ENCODE measurements at places on chromosomes 16 and 17.

DNA sequence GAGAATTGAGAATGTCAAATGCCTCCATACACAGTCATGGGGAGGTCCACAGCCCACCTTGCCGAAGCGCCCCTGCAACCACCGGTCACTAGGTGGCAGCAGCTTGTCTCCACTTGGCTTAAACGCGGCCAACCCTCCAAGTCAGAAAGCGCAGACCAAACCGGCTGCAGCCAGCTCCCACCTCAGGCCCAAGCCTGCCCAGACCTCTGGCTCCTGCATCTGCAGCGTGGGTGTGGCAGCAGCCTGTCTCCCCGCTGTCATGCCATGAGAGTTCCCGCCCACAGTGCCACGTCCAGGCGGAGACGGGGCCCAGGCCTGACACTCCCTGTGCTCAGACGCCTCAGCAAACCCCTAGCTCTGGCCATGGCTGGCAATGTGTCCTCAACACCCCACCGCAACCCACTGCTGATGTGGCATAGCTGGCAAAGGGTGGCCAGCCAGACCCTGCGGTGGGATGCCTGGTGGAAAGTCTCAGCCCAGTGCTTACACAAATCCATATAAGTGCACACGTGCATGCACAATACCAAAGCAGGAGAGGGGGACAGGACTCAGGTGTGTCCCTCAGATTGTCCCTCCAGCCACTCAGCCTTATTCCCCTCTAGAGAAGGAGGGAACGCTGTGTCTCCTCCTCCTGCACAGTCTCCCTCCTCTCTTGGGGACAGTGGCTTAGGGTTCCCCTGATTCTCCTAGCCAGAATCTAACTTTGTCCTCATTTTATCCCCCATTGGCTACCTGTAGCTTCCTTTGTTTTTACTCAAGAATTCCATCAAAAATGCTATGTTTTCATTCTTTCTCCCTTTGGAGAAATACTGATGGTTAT, 10.9 kb downstream of the COPZ2 start:
- DNase-seq = peak; percentile 93

GRCh38 chr16:35750157-35750689, 2290.8 kb downstream of the TP53TG3F start:
- DNase-seq = no peak

GRCh38 chr17:31738488-31738887, 120.6 kb downstream of the COPRS start:
- DNase-seq = peak; percentile 32

DNA sequence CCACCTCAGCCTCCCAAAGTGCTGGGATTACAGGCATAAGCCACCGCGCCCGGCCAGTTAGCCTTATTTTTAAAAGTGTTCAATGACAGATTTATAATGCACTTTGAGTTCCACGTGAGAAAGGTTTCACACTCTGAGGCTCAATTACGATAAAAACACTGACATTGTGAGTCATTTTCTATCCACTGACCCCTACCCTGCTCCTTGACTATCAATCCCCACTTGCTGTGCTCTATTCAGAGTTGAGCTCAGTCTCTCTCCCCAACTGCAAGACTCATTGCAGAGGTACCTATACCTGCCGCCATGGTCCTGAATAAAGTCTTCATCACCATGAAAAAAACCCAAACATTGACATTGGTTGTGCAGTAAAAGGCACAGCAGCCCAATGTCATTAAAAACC, 8.5 kb downstream of the GFOD2 start:
- DNase-seq = no peak

DNA sequence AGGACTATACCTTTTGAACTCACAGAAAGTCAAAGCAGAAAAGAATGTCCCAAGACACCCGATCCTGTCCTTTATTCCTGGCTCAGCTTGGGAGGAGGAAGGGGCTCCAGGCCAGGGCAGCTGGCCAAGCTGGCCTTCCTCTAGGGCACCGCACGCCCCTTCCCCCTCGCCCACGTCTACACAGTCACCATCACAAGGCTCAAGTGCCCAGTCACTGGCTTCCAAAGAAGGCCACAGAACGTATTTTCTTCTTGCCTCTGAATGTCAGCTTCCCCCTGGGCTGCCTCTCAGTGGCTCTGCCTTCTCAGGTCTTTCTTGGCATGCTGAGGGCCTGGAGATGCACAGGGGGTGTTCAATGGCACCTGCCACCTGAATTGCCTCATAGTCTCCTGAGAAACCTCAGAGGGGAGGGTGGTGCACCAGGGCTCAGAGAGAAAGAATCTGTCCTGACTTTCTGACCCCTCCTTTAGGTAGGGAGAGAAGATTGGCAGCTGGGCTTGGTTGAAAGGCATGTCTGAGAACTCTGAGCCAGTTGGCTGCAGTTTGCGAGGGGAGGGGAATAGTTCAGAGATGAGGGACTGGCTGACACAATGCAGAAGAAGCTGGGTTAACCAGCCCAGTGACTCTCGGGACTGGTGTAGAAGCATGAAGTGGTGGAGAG, 2.1 kb downstream of the DHRS11 start:
- no peak for DNase-seq

DNA sequence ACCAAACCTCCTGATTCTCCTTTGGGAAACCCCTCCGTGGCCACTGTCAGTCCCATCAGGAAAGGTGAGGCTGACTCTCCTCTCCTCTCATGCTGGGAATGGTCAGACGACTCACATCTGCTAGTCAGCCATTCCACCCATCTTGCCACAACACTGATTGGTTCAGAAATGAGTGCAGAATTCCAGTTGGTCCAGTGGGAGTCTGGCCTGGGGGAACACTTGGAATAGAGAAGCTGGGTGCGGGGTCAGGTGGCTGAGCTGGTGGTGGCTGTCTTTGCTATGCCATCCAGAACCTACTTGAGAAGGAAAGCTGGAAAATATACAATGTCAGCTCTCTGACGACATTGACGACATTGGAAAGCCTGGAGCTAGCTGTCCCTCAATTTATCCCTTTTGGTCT, 23.6 kb upstream of the PLLP start:
- no peak for DNase-seq

- no peak for DNase-seq
These were observed 2.5 kb upstream of the RAB11FIP4 start for GRCh38 chr17:31388770-31389656.

DNA sequence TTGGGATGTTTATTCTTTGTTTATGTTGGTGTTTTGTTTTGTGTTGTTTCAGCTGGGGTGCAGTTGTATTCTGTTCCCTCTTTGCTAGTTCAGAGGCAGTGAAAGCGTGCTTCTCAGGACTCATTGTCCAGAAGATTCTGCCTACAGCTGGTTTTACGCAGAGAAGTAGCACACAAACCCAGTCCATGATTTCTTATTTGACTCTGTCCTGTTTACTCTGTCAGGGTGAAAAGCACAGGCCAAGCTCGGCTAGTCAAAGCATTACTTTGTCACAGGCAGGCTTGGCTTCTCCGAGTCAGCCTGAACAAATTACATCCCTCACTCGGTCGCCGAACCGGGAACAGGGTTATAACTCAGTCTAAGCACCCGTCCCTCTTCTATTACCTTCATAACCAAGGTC, 435.0 kb downstream of the MAF start:
- DNase-seq = no peak

DNA sequence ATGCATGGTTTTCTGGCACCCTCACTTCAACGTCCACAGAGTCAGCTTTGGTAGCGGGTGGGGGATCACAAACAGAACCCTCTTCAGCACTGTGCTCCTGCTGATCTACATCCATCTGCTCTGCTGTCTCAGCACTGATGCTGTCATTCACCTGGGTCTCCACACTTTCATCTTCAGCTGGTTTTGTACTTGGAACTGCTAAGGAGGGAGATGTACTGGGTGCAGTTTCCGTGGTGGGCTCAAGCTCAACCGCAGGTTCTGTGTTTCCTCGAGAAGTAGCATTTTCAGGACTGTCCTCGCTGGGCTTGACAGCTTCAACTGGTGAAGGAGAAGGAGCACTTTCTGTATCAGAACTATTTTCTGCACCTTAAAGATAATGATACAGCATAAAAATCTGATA, 101.8 kb downstream of the TTC19 start:
- no peak for DNase-seq

DNA sequence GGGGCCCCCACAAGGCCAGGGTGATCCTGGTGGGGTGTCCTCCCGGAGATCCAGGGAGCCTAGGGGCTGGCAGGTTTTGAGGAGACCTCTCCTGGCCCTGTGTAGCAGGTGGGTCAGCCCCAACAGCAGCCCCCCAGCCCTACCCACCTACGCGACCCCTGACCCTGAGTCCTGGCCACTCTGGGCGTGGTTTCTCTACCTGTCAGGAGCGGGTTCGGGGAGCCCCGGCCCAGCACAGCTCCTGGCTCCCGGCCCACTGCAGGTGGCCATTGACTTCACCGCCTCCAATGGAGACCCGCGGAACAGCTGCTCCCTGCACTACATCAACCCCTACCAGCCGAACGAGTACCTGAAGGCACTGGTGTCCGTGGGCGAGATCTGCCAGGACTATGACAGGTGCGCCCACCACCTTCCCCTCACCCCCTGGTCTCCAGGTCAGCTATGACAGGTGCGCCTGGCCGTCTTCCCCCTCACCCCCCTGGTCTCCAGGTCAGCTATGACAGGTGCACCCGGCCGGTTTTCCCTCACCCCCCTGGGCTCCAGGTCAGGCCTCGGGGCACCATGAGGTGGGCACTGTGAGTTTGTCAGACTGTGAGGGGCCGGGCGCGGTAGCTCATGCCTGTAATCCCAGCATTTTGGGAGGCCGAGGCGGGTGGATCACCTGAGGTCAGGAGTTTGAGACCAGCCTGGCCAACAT, 13.0 kb downstream of the CPNE7 start:
- no peak for DNase-seq

DNA sequence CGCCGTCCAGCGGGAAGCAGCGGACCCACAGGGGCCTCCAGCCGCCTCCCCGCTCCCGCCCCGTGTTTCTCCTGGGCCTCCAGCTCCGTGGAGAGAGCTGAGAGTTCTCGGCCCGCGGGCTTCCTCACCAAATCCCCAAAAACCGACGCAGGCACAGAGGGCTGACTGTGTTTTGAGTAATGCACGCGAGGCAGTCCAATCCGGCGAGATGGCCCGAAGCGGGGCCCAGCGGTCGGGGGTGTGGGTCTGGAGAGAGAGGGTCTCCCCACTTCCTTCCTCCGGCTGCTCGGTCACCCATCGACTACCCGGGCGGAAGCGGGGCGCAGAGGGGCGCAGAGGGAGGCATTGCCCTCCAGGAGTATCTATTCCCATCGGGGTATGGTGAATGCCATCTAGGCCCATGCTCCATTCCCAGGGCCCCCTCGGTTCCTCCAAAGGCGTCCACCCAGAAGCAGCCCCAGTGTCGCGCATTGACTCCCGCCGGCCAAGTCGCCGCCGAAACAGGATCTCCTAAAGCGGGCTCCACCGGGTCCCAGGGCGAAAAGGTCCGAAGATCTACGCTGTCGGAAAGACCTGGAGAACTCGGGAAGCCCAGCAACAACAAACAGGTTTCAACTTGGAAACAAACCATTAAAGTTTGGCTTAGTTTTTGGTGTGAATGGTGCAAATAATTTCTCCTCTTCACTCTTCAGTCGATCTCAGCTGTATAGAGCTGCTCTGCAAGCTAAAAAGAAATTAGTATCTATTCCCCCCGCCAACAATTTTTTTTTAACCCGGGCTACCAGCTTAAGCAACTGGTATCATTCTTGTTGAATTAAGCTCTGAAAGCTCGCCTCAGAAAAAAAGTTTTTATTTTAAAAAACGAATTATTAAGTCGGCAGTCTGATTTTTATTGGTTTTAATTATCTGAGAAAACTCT, 19.2 kb upstream of the HOXB13 start:
- DNase-seq = no peak

- no peak for DNase-seq
These were observed 75.8 kb downstream of the MRC2 start for GRCh38 chr17:62703261-62703775.

GRCh38 chr16:55737966-55738365, 82.2 kb downstream of the SLC6A2 start:
- no peak for DNase-seq

DNA sequence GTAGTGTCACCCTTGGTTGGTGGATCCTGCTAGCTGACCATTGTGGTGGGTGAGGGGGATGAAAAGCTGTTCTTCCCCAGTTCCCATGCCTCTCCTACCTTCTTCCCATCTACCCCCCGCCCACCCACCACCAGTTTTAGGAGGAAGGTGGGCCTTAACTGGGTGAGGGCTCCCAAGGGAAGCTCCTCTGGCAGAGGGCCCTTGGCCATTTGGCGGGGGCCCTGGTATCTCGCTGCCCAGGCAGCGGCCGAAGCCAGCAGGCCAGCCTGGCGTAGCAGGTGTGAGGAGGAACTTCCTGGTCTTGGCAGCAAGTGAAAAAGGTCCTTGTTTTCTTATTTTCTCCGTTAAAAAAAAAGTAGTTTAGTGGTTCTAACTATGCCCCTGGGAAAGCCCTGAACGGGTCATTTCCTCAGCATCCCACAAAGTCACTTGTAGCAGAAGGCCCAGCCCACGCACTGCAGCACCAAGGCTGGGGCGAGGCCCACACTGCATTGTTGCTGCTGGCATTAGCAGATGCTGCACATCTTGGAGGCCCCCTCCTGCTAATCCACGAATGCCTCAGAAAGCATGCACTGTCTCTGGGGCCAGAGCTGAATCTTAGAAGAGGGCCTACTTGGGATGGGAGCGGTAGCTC, 72.5 kb downstream of the MPRIP start:
- no peak for DNase-seq

GRCh38 chr17:2214929-2215615, 88.5 kb downstream of the SMG6 start:
- DNase-seq = peak; percentile 75

- peak; percentile 68 for DNase-seq
These were observed 3.7 kb upstream of the PGS1 start for GRCh38 chr17:78374631-78375274.

DNA sequence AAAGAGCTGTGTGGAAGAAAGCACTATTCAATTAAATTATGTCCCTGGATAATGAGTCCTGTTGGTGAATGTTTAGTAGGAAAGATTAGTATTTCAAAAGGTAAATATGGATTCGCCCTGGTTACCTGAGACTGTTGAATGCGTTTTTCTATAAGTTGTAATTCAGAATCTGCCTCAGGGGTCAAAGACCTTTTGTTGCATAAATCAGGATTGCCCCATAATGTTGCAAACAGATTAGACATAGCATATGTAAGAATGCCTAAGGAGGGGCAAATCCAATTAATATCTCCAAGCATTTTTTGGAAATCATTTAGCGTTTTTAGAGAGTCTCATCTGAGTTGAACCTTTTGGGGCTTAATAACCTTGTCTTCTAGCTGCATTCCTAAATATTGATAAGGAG, 70.1 kb upstream of the ARL4D start:
- DNase-seq = no peak

- DNase-seq = peak; percentile 97
These were observed 13.3 kb upstream of the MRC2 start for GRCh38 chr17:62614142-62614541.

GRCh38 chr17:3864534-3864933, 18.5 kb upstream of the NCBP3 start:
- no peak for DNase-seq

- no peak for DNase-seq
These were observed 14.4 kb downstream of the NLRC5 start for GRCh38 chr16:57003439-57004386.

DNA sequence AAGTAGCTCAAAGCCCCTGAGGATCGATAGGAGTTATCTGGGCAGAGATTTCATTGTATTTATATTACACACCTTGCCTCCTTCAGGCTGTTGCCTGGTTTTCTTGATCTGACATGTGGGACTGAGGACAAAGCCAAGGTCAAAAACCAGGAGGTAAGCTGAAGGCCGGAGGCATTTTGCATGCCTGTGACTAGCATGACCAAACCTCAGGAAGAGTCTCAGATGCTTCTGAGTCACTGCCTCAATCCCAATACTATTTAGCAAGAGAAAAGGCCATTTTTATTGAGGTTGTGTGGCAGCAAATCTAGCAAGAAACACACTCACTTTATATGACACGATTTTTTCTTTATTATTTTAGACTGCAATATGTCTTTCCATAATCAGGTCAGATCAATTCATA, 968.1 kb downstream of the CDH11 start:
- DNase-seq = no peak

Data from fibroblast of gingiva (primary cell).